ENCODE measurements at places on chromosomes 11 and 22. TPM values are rescaled to one million over a fixed set of nuclear protein-coding genes. Genes with fewer than 3 reads are reported as not detected.

The OR52H1 gene
- not detected for total RNA-seq

The LRRC75B gene
- total RNA-seq: 11.3 TPM

GRCh38 chr11:27497284-27497866, 9.2 kb downstream of the LIN7C start:
- DNase-seq: no peak

DNA sequence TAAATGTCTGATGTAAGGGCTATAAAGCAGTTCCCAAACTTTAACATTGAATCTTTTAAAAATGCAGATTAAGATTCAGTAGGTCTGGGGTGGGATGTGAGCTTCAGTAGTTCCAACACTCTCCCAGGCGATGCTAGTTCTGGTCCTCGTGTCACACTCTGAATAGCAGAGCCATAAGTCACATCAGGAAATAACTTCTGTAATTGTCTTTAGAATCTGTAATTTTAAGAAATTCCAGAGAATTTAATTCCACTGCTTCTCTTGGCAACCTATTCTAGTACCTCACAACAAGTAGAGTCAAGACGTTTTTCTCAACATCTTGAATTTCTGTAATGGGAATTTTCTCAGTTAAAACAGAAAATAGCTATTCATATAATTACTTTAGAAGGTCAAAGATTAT, 223.1 kb downstream of the TMEM135 start:
- DNase-seq: no peak

DNA sequence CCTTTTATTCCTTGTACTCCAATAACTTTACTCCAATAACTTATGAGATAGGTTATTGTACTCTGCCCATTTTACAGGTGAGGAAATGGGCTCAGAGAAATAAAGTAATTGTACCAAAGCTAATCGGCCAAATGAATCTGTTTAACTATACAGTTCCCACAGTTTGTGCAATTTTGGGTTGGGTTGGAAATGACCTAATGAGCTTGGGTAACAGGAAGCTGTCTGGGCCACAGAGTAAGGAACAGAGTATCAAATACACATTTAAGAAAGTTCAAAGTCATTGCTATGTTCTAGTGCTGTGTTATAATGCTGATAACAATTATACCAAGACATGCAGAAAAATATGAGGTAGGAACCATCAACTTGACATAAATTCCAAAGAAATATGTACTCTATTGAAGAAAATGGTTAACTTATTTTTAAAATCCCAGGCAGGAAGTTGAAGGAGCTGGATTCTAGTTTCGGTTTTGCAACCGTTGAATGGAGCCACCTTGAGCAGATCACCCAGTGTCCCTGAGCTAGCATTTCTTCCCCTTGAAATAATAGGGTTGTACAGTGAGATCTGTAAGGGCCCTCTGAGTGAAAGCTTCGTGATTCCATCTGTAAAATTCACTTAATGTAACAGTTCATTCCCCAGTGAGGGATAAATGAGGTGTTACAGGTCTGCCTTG, 360.9 kb upstream of the NARS2 start:
- DNase-seq: no peak
